RPMI8226 (cell line): ENCODE measurements at places on chromosomes 2 and 18.

GRCh38 chr2:70659551-70659950, 105.9 kb upstream of the TGFA start:
- no peak for DNase-seq

DNA sequence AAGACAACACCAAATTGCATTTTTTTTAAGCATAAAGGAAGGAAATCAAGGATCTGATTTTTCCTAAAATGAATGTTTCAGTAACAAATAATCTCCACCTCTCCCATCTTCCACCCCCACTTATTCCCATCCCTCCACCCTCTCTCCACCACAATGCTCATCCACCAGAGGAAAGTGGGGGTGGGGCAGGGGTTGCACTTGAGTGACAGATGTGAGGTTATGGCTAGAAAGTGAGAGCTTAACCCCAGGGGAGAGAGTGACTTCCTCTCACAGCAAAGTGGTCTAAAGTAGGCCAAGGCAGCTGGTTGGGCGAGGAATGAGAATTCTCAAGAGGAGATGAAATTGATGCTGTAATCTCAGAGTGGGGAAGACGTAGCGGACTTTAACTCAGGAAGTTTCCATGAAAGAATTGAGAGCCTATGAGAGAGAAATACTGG, 104.7 kb downstream of the HNRNPLL start:
- no peak for DNase-seq

DNA sequence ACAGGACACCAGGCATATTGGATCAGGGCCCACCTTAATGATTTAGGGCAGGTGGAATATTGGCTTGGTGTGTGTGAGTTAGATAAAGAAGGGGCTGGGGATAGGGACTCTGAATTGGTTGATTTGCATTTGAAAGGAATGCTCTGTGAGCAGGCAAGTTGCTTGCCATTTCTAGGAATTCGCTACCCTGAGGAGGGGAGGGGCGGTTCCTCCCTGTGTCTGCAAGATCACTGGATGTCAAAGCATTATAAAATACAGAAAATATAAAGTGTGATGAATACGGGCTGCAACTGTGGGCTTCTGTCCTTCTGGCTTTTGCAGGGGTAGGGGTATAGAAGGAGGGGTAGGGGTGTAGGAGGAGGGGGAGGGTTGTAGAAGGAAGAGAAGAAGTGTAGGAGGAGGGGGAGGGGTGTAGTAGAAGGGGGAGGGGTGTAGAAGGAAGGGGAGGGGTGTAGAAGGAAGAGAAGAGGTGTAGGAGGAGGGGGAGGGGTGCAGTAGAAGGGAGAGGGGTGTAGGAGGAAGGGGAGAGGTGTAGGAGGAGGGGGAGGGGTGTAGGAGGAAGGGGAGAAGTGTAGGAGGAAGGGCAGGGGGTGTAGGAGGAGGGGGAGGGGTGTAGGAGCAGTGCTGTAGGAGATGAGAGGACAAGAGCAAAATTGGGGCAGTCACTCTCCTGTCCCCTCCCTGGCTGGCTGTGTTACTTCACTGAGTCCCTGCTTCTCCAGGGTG, 238.0 kb upstream of the COPS8 start:
- DNase-seq, result no peak

DNA sequence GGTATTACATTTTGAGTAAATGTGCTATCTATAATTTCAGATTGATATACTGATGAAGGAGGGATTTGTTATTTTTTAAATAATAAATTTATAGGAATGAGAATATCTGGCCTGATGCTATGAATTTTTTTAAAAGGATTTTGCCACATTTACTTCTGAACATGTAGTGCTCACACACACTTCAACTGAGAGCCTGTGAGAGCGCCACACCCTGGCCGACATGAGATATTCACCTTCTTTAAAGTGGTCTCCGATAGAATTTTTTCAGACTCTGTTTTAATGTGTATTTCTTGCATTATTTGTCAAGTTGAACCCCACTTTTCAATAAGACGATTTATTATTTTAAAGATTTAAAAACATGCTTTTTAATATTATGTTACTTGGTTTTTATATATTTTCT, 813.3 kb downstream of the DCC start:
- DNase-seq, result peak; percentile 11

GRCh38 chr18:24199372-24199962, 60.6 kb downstream of the CABYR start:
- no peak for DNase-seq

- no peak for DNase-seq
Measured at GRCh38 chr2:205358351-205358815, 323.9 kb upstream of the NRP2 start.

- no peak for DNase-seq
Measured at GRCh38 chr2:69300650-69301049, 86.4 kb downstream of the GFPT1 start.

GRCh38 chr2:241618296-241618805, 18.6 kb downstream of the THAP4 start:
- DNase-seq, result no peak

GRCh38 chr2:111231532-111232252, 111.0 kb downstream of the BCL2L11 start:
- no peak for DNase-seq

DNA sequence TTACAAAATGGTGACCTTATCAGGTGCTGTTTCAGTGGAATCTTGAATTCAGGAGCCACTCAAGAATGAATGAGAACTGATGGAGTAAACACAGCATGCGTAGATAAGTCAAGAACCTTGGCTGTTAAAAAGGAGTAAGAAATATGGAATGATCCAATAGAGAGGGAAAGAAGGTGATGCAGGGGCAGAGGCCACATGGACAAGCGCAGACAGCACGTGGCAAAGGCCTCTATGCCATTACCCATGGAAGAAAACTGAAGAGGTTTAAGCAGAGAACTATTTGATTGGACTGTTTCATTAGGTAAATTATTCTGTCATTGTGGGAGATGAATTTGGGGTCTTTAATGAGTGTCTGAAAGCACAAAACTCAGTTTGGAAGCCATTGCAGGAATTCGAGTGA, 142.4 kb upstream of the RASGRP3 start:
- no peak for DNase-seq

DNA sequence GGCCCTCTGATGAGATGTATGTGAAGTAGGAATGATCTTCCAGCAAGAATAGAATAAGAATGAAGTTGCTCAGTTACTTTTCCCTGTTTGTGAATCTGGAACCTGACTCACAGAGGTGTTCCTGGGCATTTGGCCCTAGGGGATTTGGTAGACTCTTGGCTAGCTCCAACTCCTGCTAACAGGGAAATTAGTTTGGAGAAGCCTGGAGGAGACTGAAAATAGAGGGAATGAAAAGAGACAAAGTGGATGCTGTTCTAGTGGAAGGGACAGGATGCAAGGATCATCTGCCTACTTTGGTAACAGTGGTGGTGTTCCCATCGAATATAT, 19.6 kb downstream of the TMEM17 start:
- no peak for DNase-seq

DNA sequence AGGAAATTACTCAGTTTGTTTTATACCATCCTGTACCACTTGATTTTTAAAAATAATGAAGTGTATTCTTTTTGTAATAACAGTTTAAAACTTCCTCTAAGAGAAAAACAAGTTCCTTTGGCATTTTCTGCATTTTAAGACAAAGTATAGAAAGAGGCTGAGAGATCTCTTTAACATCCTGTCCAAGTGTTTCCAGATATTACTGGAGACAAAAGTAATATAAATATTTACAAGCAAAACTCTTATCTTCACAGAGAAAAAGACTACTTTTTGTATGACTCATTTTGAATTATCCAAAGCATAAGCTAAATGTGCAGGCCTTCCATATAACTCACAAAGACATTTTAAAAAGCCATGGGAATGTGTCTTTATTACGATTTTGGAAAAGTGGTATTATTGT, 221.1 kb downstream of the RDH14 start:
- DNase-seq, result no peak

- DNase-seq, result no peak
Measured at GRCh38 chr2:6937582-6937981, 20.4 kb downstream of the RNF144A start.

GRCh38 chr2:126809340-126809739, 89.3 kb upstream of the TEX51 start:
- DNase-seq, result no peak

DNA sequence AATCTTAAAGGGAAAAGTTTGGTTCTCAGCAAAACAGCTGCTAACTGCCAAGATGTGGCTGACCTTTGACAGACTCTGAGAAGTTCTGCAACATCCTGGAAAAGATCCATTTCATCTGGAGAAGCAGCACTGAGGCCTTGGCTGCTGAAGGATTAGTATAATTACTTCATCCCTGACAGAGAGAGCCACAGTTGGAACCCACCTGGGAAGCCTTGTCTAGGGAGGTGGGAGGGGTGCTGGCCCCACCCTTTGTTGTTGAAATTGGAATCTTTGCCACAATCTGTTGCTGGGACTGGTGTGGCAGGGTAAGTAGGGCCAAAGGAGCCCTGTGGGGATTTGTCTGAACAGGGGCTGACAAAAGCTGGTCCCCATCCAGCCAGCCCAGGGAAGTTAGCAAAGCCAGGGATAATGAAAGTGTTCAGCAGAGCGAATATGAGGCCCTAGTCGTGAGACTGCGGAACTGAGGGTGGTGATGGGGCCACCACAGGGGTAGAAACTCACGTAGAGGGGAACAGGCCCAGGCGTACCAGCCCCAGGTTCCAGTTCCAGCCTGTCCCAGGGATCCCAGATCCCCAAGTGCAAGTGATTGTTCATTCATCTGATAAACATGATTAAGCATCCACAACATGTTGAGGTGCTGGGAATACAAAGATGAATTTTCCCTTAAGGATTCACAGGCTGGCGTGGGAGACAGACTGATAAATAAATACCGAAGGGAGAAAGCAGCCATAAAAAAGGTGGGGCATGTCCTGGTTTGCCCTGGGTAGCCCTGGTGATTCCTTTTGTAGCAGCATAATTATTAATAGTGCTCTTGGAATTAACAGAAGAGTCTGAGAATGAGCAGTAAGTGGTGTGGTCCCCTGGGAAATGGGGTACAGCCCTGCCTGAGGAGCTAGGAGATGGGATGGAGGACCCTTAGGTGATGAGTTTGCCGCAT, 60.0 kb downstream of the MYO1B start:
- DNase-seq, result no peak

DNA sequence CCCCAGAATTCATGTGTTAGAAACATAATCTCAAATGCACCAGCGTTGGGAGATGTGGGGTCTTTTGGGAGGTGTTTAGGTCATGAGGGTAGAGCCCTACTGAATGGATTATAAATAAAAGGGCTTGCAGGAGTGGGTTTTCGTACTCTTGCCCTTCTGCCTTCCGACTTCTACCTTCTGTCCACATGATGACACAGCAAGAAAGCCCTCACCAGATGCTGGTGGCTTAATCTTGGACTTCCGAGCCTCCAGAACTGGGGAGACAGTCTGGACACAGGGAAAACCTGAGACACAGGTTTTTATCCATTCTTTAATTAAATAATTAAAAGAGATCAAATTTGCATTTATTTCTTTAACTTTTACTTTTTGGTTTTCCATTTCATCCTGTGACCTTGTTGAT, 87.8 kb downstream of the DIS3L2 start:
- DNase-seq, result no peak
